ENCODE measurements at places on chromosomes 7 and 10.

DNA sequence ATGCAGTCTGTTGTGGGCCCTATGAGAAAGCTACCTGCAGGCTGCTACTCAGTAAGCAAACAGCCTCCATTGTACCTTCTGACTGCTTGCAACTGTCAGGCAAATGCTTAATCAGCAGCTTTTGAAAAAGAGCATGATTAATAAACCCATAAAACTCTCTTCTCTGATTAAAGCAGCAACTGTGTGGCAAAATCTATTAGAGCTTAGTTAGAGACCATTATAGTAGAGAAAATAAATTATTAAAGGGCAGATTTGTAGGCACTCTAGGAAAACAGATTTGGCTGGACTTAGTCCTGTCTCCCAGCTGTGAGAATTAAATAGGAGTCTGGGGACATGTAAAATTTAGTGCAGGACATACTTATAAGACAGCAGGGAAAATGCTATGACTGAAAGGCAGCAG lies 132.5 kb upstream of the WNT16 start:
- no peak for DNase-seq

- DNase-seq = no peak
These were observed 32.0 kb downstream of the VOPP1 start for GRCh38 chr7:55540226-55540858.

DNA sequence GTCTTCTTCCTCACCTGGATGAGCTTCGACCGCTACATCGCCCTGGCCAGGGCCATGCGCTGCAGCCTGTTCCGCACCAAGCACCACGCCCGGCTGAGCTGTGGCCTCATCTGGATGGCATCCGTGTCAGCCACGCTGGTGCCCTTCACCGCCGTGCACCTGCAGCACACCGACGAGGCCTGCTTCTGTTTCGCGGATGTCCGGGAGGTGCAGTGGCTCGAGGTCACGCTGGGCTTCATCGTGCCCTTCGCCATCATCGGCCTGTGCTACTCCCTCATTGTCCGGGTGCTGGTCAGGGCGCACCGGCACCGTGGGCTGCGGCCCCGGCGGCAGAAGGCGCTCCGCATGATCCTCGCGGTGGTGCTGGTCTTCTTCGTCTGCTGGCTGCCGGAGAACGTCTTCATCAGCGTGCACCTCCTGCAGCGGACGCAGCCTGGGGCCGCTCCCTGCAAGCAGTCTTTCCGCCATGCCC lies 4.3 kb downstream of the GPER1 start:
- DNase-seq = no peak

DNA sequence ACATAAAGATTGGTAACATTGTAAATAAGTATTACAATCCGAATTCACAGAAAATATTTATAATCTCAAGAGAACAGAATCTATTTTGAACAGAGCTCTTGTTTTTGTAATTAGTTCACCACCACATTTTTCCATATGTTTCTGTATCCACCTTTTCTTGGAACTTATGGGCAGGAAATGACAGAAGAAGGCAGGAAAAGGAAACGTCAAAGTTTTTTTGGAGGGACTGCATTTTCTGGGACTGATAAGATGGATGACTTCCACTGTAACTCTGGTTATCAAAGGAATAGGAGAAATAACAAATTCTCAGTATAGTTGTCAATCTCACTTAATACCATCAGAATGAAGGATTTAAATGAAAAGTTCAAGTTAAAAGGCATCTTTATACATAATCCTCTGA lies 75.1 kb upstream of the SMNDC1 start:
- DNase-seq = no peak

DNA sequence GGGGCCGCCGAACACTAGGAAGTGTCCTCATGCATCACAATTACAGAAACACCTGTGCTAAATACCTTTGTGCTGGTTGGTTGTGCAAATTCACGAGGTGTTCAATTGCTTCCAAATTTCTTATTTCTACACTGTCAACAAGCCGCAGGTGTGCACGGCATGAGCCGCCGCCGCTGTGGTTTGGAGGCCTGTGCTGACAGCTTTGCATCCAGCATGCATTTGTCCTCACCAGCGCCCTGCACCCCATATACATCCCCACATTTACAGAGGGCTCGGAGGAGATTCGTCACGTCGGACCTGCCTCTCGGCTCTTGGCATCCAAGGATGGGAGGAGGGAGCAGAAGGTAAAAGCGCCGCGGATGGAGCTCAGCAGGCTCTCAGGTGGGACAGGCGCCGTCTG lies 305.3 kb upstream of the MKI67 start:
- DNase-seq = no peak

- DNase-seq = no peak
These were observed 236.0 kb downstream of the INHBA start for GRCh38 chr7:41466760-41467384.

DNA sequence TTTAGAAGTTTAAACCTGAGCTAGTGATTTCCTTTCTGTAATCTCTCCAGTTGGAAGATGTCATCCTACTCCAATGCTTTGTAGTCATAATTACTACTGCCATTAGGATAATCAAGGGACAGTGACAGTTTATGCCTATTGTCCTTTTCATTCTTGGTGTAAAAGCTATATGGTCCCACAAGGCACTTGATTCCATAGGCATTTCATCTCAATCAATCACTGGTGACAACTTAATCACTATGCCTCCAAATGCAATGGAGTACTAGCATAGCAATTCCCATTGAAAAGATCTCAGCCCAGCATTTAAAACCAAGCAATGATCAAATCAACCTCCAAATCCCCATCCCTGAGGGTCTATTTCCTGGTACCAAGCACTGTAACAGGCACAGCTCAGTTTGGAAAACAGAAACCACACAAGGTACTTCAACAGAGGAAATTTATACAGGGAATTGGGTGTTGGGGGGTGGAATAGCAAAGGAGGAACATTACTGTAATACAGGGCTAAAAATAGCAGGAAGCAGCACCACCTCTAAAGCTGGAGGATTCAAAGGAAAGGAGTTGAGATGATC lies 51.0 kb downstream of the FHIP2A start:
- DNase-seq = no peak

- DNase-seq = no peak
These were observed 224.1 kb upstream of the FAM3C start for GRCh38 chr7:121620206-121620605.

DNA sequence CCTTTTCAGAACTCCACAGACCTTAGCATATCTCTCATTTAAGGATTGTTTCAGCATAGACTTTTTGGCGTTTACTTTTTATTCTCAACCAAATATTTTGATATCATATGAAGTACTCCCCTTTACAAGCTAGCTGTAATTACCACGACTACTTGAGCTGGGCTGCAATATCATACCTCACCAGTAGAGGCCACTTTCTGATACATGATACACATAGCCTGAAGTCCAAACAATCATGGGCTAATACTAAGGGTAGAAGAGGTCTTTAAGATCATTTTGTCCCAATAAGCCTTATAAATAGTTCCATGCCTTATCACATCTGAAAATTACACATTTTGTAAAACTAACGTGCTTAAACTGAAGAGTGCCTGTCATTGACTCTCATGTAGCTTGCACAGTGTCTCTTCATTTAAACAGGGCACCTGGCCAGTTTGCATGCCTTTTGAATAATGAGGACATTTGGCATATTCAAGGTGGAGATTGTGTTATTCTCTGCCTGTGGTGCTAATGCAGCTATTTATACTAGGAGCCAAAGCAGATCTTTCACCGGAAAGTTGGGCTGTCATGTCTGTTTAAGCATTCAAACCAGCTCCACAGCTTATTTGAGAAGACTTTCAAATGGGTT lies 403.7 kb upstream of the ZMIZ1 start:
- no peak for DNase-seq

DNA sequence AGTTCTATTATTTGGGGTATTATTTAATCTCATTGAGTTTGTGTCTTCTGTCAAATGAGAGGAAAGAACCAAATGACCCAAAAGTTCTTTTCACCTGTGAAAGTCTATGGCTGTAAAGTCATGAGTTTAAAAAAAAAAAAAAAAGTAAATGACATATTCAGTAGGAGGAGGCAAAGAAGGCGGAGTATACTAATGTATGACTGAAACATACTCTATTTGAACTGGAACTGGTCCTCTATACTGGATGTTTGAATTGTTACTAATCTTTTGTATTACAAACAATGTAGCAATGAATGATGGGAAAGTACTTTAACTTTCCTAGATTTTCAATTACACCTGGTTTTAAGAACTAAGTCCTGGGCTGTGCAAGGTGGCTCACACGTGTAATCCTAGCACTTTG lies 24.9 kb upstream of the GSAP start:
- no peak for DNase-seq
